Cerebellar nuclear complex (tissue), 1 donor: ENCODE measurements at places on chromosomes 4 and X.

DNA sequence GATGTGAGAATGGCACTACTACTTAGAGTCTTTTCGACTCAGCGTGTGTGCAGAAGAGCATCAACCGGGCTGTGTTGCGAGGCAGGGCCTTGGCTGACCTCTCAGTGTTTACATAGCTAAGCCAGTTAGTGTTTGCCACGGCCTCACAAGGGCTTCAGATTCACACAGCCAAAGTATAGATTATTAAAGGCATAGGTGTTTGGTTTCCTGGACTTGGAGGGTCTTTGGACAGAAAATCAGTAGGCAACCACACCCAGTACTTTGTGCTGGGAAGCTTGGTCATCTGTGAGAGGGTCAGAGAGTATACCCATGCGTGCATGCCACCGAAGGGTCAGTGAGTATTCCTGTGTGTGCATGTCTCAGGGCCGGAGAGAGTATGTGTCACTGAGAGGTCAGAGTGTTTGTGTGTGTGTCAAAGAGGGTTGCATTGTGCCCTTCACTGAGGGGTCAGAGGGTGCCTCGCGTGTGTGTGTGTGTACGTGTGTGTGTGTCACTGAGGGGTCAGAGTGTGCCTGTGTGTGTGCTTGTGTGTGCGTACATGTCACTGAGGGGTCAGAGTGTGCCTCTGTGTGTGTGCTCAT is 69.7 kb upstream of the MSANTD1 start:
- DNase-seq = no peak

GRCh38 chr4:145784036-145784435 is 104.1 kb downstream of the C4orf51 start:
- no peak for DNase-seq

DNA sequence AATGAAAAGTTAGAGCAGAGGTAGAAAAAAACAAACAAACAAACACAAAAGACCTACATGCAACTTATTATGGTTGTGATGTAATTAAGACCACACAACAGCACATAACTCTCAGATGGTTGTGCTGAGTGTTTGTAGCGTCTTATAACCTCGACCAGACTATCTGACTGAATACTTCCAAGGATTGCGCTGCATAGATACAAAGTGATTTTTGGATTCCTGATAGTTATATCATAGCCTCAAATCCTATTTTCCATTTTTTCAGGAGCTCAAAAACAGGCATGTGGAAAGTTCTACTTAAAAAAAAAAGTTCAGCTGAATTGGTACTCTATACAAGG is 236.1 kb downstream of the SPRY1 start:
- DNase-seq = no peak

DNA sequence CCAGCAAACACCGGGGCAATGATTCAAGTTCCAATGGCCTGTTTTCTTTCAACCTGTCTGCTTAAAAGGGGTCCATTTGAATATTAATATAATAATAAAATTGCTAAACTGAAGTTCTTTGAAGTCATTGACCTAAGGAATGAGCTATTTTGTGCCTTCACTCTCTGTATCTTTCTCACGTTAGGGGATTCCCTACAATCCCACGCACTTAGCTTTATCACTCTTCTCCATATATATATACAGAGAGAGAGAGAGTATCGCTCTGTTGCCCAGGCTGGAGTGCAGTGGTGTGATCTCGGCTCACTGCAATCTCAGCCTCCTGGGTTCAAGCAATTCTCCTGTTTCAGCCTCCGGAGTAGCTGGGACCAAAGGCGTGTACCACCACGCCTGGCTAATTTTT is 83.9 kb upstream of the NWD2 start:
- DNase-seq = no peak

DNA sequence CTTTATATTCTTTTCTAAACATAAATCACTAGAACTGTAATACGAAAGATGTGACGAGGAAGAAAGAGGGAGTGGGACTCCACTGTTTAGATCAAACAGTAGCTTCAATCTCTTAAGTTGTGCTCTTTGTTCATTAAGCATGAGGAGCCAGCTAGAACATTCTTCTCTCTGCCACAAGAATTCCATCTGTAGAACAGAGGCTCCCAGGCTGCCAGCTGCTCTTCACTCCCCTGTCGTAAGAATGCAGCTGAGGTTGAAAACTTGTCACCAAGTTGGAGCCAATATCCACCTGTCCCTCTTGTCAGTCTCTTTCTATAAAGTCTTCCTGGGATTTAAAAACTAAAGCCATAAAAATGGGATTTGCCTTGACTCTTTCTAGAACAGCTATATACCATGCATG is 65.0 kb upstream of the SEC24B start:
- no peak for DNase-seq

DNA sequence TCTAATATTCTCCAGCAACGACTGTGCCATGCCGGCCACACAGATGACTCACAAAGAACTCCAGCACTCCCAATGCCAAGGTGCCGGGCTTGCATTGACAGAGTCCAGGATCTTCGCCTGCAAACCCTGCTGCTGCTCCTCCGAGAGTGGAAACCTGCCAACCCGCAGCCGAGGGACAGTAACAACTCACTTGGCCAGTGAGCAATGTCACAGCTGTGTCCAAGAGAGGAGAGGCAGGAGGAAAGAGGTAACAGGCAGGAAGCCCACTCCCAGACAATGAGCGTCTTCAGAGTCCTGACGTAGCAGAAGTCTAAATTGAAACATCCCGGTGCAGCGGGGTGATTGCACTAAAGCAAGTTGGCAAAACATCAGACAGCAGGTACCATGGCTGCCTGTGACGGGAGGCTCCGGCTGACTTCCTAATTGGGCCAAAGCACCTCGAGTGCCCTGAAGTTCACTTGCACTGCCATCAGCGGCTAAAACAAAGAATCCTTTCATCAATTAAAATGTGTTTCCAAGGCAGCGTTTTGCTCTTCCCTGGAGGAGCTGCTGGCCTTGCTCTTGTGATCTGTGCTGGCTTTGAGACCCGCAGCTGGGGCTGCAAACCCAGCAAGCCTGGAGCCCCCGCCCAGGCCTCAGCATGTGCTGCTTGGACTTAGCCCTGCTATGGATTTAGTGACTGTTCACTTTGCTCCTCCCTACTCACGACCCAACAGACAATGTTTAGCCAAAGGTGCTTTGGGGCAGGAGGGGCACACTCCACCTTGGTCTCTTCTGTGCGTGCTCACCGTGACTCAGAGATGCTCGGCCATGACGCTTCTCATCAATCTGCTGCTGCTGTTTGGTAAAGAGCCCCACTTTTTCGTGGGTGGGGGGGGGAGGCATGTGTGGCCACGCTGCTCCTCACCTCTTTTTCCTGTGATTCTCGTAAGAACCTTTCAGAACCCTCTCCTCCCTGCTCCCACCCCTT is 36.5 kb downstream of the DCTD start:
- DNase-seq = no peak

GRCh38 chrX:17441965-17442364 is 67.0 kb downstream of the NHS start:
- no peak for DNase-seq

GRCh38 chrX:68180579-68180978 is 252.7 kb downstream of the OPHN1 start:
- no peak for DNase-seq

GRCh38 chrX:153925739-153926551 is at the start of gene ARHGAP4:
Gene ARHGAP4, minus strand, starts transcription at chrX:153926264. Its CDS starts 62 bp downstream, at chrX:153926202.
- DNase-seq = no peak

DNA sequence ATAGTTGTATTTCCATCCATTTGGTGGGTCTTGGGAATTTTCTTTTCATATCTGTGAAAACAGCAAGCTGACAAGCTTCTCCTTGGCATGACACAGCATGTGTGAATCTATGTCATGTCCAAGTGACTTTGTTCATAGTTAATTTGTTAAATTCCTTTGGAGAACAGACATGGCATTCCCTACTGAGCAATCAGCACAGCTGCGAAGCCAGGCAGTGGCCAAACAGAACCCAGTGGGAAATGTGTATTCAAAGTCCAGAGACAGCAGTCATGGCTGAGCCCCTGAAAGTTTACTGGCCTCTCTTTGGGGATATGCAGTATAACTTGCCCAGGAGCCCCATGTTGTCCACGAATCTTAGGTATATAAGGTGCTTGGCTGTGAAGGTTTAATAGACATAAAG is 474.7 kb downstream of the NKX6-1 start:
- DNase-seq = no peak

DNA sequence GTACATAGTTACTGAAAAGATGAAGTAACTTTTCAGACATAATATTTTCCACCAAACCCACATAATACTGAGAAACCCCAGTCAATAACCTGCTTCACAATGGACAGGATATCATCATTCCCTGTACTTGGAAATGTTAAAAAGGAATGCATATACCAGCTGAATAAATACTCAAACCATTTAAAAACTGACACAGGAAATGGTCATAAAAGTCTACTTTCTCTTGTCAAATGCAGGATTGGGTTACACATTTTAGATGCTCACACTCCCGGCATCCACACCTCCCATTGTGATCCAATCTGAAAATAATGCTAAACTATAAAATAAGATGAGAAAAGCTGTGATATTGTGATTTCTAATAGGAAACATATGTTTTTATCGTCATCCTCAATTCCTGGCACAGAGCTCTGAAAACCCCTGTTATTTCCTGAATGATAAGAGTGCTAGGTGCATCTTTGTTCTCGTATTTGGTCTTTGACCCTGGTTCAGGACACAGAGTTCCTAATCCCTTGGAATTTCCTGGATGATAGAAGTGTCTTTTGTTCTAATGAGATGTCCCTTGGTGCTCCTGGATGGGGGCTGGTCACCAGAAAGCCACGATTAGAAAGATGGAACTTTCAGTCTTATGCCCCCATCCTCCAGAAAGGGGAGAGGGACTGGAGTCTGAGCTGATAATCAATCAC is 821.3 kb downstream of the TRIML1 start:
- DNase-seq = no peak

GRCh38 chrX:153885208-153885787 is 675 bp downstream of the L1CAM start:
- no peak for DNase-seq

DNA sequence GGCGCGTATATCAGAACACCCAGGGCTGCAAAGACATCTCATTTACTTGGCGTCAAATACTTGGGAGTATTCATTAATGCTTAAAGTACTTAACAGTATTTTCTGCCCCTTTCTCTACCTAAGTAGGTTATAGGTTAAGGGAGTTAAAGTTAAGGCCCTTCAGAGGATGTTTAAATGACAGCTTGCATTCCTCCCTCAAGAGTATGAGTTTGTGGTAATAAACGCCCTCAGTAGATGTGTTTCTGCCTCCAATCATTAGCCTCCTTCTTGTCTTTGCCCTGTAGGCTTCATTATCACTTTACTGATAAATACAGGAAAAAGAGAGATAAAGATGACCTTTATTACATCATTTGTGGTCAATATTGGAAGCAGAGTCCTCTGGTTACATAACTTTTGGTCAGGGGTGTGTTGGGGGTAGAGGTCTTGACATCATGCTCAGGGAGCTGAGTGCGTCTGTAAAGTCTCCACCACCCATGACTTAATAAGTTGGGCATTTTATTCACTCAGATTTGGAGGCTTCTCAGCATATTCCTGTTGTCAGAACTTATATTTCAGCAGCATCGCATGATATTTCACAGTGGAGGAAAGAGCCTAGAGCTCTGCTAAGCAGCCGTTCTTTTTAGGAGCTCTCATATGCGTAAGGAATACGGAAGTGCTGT is 145.9 kb downstream of the CPE start:
- no peak for DNase-seq

GRCh38 chrX:47247206-47247998 is 14.6 kb downstream of the USP11 start:
- DNase-seq = no peak

DNA sequence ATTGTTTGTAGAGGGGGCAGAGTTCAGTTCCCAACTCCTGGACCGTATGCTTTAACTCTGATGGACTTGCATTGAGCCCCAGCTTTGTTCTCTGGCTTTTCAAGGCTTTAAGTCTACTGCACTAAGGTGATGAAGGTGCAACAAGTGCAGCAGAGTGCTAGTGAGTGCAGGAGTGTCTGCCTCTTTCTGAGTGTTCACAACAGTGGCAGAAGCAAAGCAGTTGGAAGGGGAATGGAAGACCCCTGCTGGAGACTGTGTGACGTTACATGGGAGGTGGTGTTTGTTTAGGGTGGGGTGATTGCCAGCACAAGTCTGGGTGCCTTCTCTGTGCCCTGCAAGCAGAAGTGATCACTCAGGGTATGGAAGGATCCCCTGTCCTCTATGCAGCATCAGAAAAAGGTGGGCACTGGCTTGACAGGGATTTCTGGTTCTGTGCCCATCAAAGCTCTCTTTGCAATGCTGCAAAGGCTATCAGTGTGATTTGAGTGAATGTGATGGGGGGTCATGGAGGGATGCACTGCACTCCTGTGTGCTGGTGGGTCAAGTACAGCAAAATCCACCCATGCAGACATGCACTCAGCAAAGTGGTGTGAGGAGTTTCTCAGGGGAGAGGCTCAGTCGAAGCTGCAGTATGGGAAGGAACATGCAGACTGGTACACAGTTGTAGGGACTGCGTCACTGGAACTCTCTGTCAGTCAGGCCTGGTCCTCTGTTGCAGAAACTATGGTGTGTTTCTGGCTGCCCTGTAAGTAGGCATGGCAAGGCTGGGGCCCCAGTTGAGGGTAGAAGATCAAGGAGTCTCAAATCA is 70.9 kb upstream of the UGT2B7 start:
- no peak for DNase-seq
